CD4-positive, alpha-beta T cell treated with Interleukin-2 at 100 ng/mL for 4 hours (primary cell): ENCODE measurements at places on chromosomes 7 and 10.

- DNase-seq, result no peak
These were observed 3.3 kb downstream of the ETV1 start for GRCh38 chr7:13986208-13986607.

DNA sequence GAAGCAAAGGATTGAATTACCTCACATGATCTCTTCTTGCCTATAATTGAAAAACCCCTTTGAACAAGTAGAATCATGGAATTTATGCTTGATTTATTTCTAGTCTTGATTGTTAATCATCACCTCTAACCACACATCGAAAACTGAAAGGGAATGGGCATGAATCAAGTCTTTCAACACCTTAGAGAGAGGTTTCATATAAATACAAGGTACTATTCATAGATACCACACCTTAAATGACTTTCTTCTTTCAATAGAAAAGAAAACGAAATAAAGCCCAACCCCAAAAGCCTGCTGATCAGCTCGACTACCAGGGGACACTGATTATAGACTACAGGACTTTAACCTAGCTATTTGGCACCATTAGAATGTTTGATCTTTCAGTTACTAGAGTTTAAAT is 128.6 kb upstream of the PTPRZ1 start:
- no peak for DNase-seq

GRCh38 chr10:48671914-48672595 is 12.6 kb upstream of the WDFY4 start:
- no peak for DNase-seq

DNA sequence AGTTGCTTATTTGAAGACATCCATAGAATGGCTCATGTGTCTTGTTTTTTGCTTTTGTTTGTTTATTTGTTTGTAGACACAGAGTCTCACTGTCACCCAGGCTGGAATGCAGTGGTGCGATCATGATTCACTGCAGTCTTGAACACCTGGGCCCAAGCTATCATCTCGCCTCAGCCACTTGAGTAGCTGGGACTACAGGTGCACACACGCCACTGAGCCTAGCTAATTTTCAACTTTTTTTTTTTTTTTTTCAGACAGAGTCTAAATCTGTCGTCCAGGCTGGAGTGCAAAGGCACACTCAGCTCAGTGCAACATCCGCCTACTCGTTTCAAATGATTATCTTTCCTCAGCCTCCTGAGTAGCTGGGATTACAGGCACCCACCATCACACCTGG is 83.3 kb upstream of the KLF6 start:
- peak; percentile 48 for DNase-seq

GRCh38 chr7:78203042-78203720 is 404.6 kb downstream of the PHTF2 start:
- DNase-seq, result no peak

GRCh38 chr10:88974446-88975376 is 15.9 kb upstream of the FAS start:
- no peak for DNase-seq

- no peak for DNase-seq
These were observed 17.1 kb downstream of the PDLIM1 start for GRCh38 chr10:95273393-95274312.
